ENCODE measurements at places on chromosomes 3 and 15. TPM values are rescaled to one million over a fixed set of nuclear protein-coding genes. Genes with fewer than 3 reads are reported as not detected.

The ETFA gene
- polyA plus RNA-seq, result 342 TPM

The SENP7 gene
- 3.9 TPM for polyA plus RNA-seq

The BFSP2 gene
- polyA plus RNA-seq, result not detected

The FAM240A gene
- not detected for polyA plus RNA-seq

The TMEM212 gene
- polyA plus RNA-seq, result not detected

The PYGO1 gene
- 0.07 TPM for polyA plus RNA-seq

The ZPLD1 gene
- 0.03 TPM for polyA plus RNA-seq

The ACOX2 gene
- 104 TPM for polyA plus RNA-seq

The GOLGA8M gene
- 1.0 TPM for polyA plus RNA-seq

The RBPMS2 gene
- 4.3 TPM for polyA plus RNA-seq

The CNTN4 gene
- 1.2 TPM for polyA plus RNA-seq

The SLC15A2 gene
- polyA plus RNA-seq, result 0.32 TPM

The ZNF80 gene
- not detected for polyA plus RNA-seq

The CCR9 gene
- not detected for polyA plus RNA-seq

The EXD1 gene
- not detected for polyA plus RNA-seq

The ADAMTS9 gene
- polyA plus RNA-seq, result 1.3 TPM

The PLIN1 gene
- 10.2 TPM for polyA plus RNA-seq

The BTLA gene
- 0.43 TPM for polyA plus RNA-seq

The WDR49 gene
- not detected for polyA plus RNA-seq

The CACNA2D3 gene
- polyA plus RNA-seq, result not detected

The GXYLT2 gene
- polyA plus RNA-seq, result 0.13 TPM

The AP3S2 gene
- 27.6 TPM for polyA plus RNA-seq

The APBA2 gene
- polyA plus RNA-seq, result 0.59 TPM

The C3orf22 gene
- not detected for polyA plus RNA-seq

The LRRFIP2 gene
- polyA plus RNA-seq, result 34.8 TPM

The CCR3 gene
- not detected for polyA plus RNA-seq

The FSTL1 gene
- 9.6 TPM for polyA plus RNA-seq

The EIF3J gene
- 23.5 TPM for polyA plus RNA-seq

The KCNMB3 gene
- 3.1 TPM for polyA plus RNA-seq

The ZDHHC19 gene
- 1.5 TPM for polyA plus RNA-seq

The NR2E3 gene
- not detected for polyA plus RNA-seq

The XCR1 gene
- polyA plus RNA-seq, result 0.03 TPM

The GPR27 gene
- polyA plus RNA-seq, result not detected

The FXR1 gene
- polyA plus RNA-seq, result 18.6 TPM

The ITIH4 gene
- polyA plus RNA-seq, result 3,354 TPM

The TRIM71 gene
- not detected for polyA plus RNA-seq

The ITGB5 gene
- polyA plus RNA-seq, result 53.0 TPM

The C3orf20 gene
- polyA plus RNA-seq, result not detected

The VEPH1 gene
- polyA plus RNA-seq, result 0.60 TPM

The RAP2B gene
- 2.4 TPM for polyA plus RNA-seq

The CXCR6 gene
- 0.60 TPM for polyA plus RNA-seq

The SPSB4 gene
- polyA plus RNA-seq, result 0.19 TPM

The PLSCR4 gene
- polyA plus RNA-seq, result 23.8 TPM

The CHRNA5 gene
- polyA plus RNA-seq, result 0.40 TPM

The GABRR3 gene
- polyA plus RNA-seq, result not detected

The LARP6 gene
- 2.9 TPM for polyA plus RNA-seq

The SLC22A13 gene
- polyA plus RNA-seq, result not detected

The CHL1 gene
- polyA plus RNA-seq, result 1.3 TPM

The DUOX1 gene
- polyA plus RNA-seq, result 0.94 TPM

The LXN gene
- polyA plus RNA-seq, result 2.8 TPM
